ENCODE measurements at places on chromosomes 1 and 21.

DNA sequence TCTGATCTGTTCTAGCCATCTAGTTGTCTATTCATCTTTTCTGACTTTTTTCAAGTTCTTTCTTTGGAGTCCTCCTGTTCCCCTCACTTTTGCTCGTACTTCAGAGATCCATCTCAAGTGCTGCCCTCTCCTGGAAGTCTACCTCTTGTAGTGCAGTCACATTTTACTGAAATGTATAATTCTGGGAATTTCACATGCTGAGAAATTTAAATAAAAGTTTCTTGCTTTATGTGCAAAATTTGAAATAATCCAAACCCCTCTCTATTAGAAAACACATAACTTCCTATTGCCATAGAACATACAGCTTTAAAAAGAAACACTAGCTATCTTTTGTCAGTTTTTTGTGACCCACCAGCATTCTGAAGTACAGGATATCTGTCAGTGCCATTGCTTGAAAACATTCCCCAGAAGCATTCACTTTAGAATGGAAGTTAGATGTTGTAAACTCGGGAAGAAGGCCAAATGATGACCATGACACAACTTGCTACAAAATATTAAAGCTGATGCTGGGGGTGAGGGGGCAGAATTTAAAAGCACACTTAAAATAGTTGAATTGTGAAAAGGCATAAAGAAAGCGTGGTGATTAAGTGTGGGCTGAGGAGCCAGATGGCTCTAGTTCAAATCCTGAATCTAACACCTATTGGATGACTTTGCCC lies 22.0 kb downstream of the RLF start:
- DNase-seq, result peak; percentile 48

GRCh38 chr21:46156678-46157077 lies 1.3 kb upstream of the FTCD start:
- no peak for DNase-seq

GRCh38 chr1:83791821-83792437 lies 207.0 kb downstream of the TTLL7 start:
- DNase-seq, result no peak

DNA sequence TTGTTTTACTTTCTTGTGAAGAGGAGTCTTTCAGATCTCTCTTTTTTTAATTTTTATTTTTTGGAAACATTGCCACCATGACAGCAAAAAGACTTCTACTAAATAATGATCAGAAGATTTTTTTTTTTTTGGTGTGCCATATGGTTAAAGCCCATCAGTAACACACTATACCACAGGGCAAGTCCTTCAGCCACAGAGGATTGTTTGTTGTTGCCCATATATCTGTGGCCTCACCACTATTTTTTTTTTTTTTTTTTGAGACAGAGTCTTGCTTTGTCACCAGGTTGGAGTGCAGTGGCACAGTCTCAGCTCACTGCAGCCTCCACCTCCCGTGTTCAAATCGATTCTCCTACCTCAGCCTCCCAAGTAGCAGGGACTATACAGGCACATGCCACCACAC lies 29.2 kb downstream of the UAP1 start:
- DNase-seq, result no peak

GRCh38 chr1:96842215-96842614 lies 120.6 kb downstream of the PTBP2 start:
- DNase-seq, result no peak

Measured in OCI-LY7 (cell line).